ENCODE measurements at places on chromosomes 16 and 17.

GRCh38 chr16:86494039-86494564 is 16.2 kb upstream of the FOXF1 start:
- no peak for DNase-seq

DNA sequence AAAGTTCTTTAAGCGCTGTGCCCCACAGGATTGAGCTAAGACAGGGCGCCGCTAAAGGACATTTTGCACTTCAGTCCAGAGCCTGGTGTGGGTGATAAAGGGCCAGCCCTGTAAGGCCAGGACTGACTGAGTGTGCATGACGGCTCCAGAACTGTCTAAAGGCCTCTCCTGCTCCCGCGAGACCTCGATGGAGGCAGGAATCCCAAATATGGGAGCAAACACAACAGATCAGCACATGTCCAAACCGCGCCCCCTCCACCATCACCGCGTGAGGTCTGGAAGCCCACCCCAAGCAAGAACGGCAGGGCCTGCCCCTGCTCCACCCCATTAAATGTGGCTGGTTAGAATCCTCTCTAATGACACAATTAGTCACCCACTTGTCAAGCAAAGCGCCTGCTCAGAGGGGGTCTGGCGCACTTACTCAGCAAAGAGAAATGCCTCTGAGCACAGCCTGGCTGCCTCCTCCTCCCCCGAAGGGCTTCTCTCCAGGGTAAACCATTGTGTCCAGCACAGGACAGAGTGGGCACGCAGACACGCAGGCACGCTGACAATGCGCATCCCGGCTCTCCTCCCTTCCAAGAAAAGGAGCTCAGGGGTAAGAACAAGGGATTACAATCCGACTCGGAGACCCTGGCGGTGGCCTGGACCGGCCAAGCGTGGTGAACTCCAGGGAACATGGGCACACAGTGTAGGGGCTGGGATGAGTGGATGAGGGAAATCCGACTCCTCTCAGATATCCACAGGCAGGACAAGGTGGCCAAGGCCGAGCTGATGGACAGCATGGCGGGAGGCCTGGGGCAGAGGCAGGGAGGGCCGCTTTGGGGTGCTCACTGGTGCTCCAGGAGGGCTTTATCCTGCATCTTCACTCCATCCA is 1.5 kb downstream of the MXRA7 start:
- DNase-seq: no peak

GRCh38 chr17:437545-437944 is 84.9 kb upstream of the RPH3AL start:
- no peak for DNase-seq

- DNase-seq: peak; percentile 74
Measured at GRCh38 chr17:1229349-1229899, 40.8 kb upstream of the BHLHA9 start.

DNA sequence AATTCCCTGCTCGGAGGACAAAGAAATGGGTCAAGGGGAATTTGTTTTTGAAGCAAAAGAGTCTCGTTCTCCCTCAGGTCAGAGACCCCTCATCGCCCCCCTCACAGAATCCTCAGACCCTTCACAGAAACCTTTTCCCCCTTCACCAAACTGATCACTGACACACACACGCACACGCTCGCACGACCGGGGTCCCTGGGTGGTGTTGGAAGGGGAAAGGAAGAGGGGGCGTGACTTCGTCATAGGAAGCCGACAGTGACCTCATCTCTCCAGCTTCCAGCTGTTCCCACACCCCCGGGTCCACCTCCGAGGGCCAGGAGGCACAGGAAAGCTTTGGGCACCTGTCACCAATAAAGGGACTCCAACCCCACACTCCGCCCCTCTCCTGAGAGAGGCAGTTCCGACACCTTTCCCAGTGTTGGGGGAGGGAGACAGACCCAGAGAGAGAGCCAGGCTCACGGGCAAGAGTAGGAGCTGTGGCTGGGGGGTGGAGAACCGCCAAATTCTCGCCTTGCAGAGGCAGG is 1.2 kb downstream of the ASGR1 start:
- DNase-seq: no peak

DNA sequence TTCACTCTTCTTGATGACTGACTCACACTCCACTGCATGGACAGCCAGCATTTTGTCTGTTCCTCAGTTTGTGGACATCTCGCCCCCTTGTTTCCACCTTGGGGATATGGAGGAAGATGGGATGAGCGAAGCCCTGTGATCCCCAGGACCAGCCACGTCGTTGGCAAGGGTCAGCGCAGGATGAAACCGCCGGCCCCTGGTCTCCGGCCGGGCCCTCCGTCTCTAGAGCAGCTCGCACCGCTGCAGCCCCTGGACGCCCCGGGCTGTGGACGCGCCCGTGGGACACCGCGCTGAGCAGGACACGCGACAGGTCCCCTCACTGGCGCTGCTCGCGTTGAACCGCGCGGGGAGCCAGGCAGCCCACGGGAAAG is 604 bp upstream of the ZC3H18 start:
- no peak for DNase-seq

GRCh38 chr16:3431779-3432219 is 11.5 kb downstream of the ZNF597 start:
- DNase-seq: no peak

- no peak for DNase-seq
Measured at GRCh38 chr17:65109990-65110680, 27.0 kb upstream of the RGS9 start.

GRCh38 chr16:9607515-9608230 is 516.2 kb downstream of the HAPSTR1 start:
- no peak for DNase-seq

DNA sequence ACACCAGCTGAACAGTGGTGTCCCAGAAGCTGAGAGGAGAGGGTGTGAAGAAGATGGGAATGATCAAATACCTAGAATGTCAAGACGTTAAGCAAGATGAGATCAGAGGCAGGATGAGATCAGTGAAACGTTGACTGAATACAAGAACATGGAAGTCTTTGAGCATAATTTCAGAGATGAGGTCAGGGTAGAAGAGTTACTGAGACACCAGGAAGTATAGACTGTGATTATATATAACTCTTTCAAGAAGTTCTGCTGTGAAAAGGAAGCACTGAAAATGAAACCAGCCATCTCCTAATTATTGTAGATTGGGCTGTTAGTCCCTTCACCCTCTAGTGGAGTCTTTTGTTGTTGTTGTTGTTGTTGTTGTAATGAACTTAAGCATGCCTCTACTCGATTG is 9.1 kb downstream of the SHCBP1 start:
- DNase-seq: no peak

DNA sequence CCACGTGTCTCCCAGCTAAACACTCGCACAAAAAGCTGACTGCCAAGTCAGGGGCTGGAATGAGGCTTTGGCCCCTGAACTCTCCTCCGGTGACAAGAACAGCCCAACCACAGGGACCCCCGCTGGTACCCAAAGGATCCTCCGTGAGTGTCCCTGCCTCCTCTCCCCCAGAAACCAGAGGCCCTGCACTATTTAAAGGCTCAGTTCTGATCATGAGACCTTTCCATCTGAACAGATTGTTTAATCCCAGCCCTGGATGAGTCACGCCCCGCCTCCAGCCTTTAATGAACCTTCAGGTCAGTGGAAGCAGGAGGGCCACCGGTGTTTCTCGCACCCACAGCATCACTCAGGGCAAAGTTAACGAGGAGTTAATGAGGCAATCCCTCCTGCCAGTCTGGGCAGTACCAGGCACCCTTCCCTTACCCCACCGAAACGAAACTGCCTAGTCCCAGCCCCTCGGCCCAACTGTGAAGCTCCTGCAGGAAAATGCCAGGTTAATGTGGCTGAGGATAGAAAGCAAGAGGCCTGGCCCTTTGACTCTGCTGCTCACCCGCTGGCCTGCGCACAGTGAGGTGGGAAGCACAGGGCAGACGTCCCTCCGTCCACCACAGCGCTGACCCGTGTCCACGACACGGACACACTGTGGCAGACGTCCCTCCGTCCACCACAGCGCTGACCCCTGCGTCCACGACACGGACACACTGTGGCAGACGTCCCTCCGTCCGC is 32.4 kb downstream of the TIMM22 start:
- no peak for DNase-seq

- peak; percentile 89 for DNase-seq
Measured at GRCh38 chr16:2969545-2970521, 685 bp downstream of the PAQR4 start.

GRCh38 chr16:12703935-12704334 is 99.8 kb downstream of the CPPED1 start:
- DNase-seq: no peak

DNA sequence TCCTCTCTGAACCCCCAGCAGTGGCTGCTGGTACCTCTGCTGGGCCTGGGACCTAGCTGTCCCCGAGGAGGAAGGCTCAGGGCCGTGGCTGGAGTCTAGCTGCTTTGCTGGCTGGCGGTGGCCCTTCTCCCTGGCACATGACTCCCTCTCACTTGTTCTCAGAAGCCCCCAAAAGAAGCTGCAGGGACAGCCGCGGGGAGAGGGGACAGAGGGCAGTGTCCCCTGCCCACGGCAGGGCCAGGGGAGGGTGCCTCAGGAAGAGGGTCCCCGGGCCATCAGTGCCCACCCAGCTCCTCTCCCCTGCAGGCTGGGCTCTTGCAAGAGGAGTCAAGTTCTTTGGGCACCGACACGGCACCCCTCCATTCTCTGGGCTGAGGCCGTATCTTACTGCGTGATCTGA is 46.6 kb downstream of the VAC14 start:
- DNase-seq: no peak

DNA sequence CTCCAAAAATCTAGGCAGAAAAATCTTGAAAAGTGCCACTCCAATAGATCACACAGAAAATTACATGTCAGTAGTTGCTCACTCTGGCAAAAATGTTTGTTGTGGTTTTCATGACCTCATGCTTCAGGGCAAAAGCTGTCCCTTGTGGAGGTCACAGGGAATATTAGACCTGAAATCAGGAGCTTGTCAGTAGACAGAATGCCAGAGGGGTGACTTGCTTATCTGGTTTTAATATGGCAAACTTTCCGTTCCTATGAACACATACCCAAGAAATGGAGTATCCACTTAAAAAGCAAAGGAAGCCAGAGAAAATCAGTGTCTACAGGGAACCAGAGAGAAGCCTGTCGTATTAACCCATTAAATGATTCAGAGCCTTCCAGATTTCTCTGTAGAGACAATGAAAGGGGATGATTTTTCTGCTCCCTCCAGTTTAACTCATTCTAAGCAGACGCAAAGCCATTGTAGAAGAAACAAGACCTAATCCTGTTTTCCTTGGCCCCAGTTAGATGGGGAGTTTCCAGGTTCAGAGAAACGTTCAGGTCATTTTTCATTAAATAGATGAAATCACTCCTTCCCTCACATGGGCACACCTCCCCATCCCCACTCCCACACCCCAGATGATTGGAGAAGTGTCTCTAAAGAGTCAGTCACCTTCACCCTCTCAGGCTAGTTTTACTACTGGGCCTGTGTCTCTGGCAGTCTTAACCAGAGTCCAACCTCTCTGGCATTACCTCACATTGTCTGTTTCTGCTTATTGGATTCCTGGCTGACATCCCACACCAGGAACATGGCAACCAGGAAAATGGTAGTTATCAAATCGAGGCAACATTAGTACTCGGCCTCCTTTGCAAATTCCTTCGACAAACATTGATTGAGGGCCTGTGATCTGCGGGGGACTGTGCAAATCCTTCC is 6.0 kb downstream of the SOX9 start:
- DNase-seq: no peak

GRCh38 chr16:66923866-66924265 is 1.5 kb downstream of the RRAD start:
- no peak for DNase-seq

DNA sequence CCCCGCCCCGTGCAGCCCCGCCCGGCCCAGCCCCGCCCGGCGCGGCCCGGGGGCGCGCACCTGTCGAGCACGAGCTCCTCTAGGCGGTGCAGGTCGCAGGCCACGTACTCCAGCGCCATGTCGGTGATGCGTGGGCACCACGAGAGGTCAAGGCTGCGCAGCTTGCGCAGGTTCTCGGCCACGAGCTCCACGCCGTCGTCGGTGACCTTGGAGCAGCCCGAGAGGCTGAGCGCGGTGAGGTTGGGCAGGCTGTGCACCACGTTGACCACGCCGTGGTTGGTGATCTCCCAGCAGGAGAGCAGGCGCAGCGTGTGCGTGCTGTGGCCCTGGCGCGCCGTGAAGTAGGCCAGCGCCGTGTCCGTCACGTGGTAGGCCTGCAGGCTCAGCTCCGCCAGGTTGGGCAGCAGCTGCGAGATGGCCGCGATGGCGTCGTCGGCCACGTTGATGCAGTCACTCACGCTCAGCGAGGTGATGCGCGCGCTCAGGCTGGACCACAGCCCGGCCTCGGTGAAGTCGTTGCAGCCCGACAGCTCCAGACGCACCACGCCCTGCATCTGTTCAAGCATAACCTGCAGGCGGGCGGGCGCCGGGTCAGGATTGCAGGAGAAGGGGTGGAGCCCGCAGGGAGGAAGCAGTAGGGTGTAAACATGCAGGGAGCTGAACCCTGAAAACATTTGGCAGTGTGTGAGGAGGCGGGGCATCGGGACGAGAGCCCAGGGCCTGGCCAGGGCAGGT is 5.3 kb upstream of the WDR24 start:
- DNase-seq: peak; percentile 66

DNA sequence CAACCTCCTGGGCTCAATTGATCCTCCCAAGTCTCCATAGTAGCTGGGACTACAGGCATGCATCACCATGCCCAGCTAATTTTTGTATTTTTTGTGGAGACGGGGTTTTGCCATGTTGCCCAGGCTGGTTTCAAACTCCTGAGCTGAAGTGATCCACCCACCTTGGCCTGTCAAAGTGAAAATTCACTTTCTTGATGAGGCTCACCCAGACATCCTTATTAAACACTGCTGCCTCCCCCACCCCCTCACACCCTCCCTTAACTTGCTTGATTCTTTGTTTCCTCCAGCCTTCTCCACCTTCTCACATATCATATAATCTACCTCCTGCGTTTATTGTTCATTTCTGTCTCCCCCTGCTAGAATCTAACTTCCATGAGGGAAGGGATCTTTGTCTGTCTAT is 46.0 kb upstream of the TEX2 start:
- no peak for DNase-seq

GRCh38 chr17:31859487-31860008 is 504 bp upstream of the COPRS start:
- no peak for DNase-seq

DNA sequence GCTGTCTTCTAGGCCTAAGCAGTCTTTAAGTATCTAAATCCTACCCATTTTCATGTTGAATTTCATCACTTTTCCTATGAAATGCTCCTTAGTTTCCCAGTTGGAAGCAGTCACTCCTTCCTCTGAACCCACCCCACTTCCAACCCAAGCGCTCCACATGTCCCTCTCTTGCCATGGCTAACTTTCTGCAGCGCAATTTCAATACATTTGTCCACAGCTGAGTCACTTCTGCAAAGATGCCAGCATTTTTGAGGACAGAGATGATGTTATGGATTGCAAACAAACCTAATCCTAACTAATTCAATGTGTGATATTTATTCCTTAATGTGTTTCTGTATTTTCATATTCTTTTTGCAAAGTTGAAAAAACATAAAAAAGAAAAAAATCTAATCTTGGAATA is 71.7 kb downstream of the HLF start:
- no peak for DNase-seq
